Kidney capillary endothelial cell (primary cell): ENCODE measurements at places on chromosomes 11 and 22.

- peak; percentile 30 for DNase-seq
Observed at GRCh38 chr11:61814247-61814957, 2.4 kb downstream of the FADS1 start.

DNA sequence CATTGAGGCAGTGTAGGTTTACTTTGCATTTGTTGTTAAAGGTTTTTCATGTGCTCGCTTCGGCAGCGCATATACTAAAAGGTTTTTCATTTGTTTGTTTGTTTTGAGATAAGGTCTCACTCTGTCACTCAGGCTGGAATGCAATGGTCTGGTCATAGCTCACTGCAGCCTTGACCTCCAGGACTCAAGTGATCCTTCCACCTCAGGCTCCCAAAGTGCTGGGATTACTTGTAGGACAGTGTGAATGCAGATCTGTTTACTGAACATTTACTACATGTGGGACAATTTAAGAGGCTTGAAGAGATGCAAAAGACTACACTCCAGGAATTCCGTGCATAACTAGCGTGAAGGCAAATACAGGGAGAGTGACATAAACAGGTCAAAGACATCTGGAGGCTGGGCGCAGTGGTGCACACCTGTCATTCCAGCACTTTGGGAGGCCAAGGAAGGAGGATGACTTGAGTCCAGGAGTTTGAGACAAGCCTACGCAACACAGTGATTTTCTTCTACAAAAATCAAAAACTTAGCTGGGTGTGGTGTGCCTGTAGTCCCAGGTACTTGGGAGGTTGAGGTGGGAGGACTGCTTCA lies 34.1 kb downstream of the YPEL1 start:
- no peak for DNase-seq

- no peak for DNase-seq
Observed at GRCh38 chr11:104422324-104422944, 258.5 kb upstream of the PDGFD start.

DNA sequence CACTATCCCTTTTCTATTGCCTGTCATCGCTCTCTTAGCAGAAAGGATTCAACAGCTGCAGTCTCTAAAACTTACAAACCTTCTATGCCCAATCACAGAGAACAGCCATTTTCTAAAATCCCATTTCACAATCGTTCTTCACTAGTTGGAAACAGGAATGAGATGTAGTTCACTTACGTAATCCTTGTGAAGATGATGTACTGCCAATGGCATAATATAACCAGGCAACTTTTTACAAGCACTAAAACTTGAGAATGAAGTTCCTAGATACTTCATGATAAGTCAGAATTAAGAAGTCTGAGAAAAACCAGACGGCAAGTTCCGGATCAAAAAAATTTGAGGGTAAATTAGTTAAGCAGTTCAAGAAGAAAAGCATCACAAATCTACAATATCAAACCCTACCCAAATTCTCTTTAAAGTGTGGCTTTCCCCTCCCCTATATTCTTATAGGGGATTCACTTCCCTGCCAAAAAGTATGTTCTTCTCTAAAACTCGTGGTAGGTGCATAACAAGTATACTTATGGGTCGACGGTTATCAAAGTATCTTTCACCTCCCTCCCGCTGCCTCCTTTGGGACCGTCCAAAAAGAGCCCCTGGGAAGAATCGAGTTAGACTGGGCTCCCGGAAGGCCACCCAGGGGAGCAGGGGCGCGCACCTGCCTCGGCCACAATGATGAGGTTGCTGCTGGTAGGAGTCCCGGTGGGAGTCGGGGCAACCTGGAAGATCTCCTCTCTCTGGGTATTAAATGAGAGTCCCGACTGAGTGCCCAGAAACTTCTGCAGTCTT lies 666 bp downstream of the MSANTD4 start:
- no peak for DNase-seq

- no peak for DNase-seq
Observed at GRCh38 chr11:26862801-26863200, 131.1 kb upstream of the FIBIN start.
